ENCODE measurements at places on chromosomes 2 and 18. TPM values are rescaled to one million over a fixed set of nuclear protein-coding genes. Genes with fewer than 3 reads are reported as not detected.

DNA sequence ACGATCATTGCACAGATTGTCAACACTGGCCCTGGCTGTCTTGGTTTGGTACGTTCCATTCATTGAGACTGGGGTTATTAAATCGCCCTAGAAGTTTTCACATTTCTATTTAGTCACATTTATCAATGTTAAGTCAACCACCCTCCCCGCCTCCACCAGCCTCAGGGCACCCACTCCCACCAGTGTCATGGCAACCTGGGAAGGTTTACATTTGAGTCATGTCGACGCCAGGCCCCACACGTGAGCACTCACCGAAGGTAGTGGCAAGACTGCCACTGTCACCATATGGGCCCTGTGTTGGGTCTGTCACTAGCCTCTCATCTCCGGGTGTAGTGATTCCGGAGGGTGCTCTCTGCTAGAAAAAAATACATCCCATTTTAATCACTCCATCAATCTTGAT is 194.2 kb downstream of the TWIST2 start:
- no peak for DNase-seq

DNA sequence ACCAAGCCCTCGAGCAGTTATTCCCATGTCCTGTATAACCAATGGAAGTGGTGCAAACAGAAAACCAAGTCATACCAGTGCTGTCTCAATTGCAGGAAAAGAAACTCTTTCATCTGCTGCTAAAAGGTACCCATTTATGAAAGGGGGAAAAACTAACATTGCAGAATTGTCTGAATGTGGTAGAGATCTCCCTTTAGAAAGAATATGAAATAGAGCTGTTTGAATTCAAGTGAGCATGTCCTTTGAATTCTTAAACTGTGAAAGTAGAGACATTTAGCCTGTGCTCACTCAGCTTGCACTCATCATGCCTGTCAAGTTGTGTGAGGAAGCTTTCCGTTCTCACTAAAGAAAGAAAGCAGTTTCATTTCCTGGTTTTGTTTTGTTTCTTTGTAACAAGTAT is 87.4 kb downstream of the EML4 start:
- DNase-seq: no peak

DNA sequence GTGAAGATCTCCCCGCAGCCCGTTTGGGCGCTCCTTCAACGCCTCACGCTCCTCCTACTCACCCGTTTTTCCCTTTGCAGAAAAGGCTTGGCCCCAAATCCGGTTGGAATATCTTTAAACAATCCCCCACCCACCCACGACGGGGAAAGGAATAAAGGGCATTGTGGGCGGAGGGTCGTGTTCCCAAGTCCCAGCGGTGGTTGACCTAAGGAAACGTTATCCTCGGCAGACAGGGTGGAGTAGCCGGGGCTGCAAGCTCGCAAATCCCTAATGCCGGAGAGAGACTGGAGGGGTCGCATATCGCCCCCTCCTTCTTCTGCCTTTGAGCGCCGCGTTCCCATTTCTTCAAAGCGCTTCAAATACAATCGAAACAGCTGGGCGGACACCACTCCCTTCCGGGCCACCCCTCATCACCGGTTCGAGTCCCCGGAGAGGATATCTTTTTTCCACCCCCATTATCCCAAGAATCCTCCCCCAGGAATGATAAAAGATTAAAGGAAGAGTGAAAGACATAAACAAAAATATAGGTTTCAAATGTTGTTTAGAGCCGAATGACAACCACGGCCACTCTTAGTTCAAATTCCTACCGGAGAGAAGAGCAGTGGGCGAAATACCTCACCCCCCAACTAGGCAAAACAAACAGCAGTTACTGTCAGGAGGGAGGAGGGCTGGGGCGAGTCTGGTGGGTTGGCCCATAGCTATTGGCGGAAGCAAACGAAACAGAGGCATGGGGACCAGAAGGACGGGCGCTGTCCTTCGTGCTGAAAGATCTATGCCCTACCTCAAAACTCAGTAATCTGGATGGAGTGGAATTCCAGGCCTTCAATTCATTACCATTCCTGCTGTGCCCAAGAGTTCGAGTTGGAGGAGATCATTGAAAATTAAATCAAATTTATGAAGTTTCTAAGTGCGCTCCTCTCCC is 2.8 kb upstream of the GAD1 start:
- DNase-seq: no peak

DNA sequence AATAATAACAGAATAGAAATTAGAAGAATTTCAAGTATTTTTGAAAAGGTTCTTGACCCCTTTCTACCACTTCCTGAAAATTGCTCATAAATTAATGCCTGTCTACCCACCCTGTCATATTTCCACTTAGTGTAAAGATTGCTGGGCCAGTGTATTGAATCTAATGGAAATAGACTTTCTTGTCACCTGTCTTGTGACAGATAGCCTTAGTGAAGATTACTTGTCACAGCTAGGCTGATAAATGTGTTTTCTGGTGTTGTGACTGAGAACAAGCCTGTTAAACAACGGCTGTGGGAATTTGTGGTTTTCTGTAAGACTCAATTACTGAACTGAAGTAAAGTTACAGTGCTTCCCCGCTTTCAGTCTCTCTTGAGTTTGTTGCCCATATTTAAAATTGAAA is 37.0 kb downstream of the PIK3C3 start:
- no peak for DNase-seq

GRCh38 chr2:171390941-171391516 is 42.8 kb downstream of the METTL8 start:
- DNase-seq: no peak

DSG4 gene
- total RNA-seq: not detected

DSC1 gene
- not detected for total RNA-seq

DNA sequence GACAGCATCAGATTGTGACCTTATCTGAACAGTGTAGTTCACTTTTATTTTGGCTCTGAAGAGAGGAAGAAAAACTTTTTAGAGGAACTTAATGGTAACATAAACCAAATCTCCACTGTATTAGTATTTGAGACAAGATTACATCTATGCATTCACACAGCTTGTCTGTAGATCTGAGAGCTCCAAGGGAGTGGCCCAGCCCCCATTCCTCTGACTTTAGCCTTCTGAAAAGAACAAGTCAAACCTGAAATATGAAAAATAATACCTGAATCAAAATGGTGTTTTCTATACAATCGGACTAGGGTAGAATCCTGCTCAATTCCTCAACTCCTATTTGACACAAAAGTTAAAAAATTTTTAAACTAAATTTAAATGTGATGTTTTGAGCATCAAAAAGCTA is 23.1 kb downstream of the STARD7 start:
- no peak for DNase-seq

GRCh38 chr2:206535260-206535986 is 92.1 kb downstream of the ADAM23 start:
- no peak for DNase-seq

Data from psoas muscle (tissue), 8 donors.